Stimulated activated CD4-positive, alpha-beta T cell treated with anti-CD3 and anti-CD28 coated beads, Interleukin-15, amount 100 ng/mL, for 1 hour (primary cell): ENCODE measurements at places on chromosomes 2 and 18.

GRCh38 chr18:59208602-59209125, 11.3 kb upstream of the GRP start:
- DNase-seq, result no peak

DNA sequence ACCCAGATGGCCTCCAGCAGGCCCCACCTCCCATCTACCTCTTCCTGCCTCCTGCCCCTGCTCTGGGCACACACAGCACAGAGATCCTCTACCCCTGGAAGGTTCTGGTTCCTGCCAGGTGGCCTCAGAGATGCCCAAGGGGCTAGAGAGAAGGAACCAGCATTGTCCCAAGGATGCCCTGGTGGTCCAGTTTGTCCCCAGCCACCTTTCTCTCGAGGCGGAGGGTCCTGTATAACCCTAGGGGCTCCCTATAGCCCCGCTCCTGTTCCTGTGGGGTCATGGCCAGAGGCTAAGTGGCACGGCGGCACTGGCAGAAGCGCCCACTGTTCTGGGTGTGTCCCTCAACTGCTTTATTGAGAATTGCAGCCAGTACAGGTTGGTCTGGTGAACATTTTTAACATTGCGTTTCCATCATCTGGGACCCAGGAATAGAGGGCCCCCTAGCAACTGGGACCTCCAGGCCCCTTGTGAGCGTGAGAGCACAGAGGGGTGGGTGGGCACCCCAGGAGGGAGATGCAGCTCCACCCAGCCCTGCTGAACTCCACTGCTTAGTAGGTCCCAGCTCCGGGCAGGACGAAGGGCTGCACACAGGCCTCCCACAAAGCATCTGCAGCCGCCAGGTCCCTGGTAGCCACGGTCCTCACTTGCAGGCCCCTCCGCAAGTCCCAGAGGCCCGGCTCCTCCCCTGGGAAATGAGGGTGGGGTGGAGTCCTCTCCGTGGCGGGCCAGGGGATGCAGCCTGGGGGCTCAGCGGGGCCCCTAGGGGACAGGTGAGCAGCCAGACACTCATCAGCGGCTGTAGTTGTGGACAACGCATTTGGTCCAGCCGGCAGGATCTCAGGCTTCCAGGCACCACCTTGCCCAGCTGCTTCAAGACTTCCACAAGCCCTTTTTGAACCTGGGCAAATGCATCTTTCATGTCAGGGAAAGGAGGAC, 33.1 kb downstream of the GPC1 start:
- DNase-seq, result no peak

GRCh38 chr2:60602388-60602787, 48.9 kb upstream of the BCL11A start:
- no peak for DNase-seq

- no peak for DNase-seq
Observed at GRCh38 chr2:150178591-150178990, 308.9 kb downstream of the RND3 start.

DNA sequence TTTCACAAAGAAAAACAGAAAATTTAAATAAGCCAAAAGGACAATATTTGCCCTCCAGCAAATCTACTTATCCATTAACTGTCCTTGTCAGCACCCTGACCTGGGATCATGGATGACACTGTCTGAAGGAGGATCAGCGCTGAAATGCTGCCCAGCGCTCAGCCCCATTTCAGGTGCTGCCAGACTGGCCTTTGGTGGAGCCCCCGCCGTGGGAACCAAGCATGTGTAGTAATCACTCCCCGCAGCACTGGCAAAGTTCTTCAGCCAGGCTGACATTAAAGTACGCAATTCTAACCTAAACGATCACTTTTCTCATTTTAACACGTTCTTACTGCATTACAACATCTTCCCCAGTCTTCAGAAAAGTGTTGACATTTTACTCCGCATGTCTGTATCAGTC, 108.6 kb upstream of the GPC1 start:
- no peak for DNase-seq

- DNase-seq, result no peak
Observed at GRCh38 chr2:172462373-172462848, 35.0 kb downstream of the ITGA6 start.

DNA sequence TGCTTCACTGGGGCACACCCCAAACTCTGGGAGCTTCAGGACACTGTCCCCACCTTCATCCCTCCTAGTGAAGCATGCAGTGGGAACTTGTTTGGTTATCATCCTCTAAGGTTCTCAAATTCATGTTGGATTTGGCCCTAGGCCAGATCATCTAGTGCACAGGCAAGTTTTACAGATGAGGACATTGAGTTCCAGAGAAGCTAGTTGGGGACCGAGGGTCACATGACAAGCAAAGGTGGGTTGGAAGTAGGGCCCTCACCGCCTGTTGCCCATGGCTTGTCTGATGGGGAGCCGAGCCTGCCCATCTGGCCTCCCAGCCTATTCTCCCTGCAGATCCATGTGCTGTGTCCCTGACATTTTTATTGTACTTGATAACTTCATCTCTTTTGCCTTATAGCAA, 2.8 kb downstream of the PRKCE start:
- no peak for DNase-seq

- no peak for DNase-seq
Observed at GRCh38 chr2:225196579-225196978, 154.3 kb upstream of the DOCK10 start.

- no peak for DNase-seq
Observed at GRCh38 chr2:6310256-6311215, 555.2 kb downstream of the CMPK2 start.

- no peak for DNase-seq
Observed at GRCh38 chr2:230890646-230891045, 25.9 kb downstream of the ITM2C start.

DNA sequence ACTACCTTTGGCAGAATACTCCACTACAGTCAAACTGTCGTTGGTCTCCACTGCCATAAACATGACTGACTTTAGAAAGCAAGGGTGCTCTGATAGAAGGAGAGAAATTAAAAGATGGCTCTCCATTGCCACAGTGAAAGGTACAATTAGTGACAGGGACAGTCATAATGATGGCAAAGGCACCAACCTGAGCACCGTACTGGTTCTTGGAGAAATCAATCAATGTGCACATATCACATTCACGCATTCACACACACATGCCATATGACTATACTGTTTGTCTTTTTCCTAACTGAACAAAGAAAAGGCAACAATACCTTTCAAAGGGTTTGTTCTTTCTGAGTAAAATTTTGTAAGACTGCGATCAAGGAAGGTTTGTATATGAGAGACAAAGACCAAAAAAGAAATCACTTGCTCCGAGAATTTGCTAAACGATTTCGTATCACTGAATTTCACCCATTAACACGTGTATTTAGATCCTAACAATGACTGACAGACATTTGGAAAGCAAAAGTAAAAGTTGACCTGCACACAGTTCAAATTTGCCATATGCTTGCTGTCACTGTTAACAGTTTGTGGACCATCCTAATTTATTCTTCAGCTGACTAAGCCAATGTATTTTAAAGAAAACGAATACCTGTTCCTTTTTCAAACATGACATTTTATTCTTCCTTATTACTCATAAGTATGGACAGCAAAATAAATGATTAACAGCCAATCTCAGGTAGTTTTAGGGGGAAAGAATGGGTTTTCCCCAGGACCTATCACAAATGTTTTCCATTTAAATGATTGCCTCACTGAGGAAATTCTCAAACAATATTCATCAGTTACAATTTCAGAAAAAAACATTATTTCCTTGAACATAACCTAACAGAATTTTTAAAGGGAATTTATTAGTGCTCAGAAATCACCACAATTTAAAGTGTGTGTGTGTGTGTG, 644.4 kb downstream of the ZEB2 start:
- no peak for DNase-seq

DNA sequence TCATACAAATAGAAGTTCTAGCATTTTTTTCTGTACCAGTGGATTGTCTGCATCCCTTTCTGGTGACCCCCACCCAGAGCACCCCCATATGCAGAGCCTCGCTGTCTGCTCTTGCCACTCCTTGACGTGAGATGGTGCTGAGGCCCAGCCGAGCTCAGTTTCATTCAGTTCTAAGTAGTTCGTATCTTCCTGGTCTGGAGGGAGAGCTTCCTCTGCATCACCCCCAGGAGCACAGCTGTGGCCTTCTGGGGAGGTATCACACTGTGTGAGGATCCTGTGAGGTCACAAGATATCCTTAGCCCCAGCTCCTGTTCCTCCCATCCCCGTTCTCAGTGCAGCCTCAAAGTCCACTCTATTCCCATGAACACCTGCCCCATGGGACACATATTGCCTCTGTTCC, 132.7 kb downstream of the PTGR3 start:
- no peak for DNase-seq
